ENCODE measurements at places on chromosomes 4 and X.

GRCh38 chrX:113539599-113540356 is 699.1 kb upstream of the AMOT start:
- no peak for DNase-seq

GRCh38 chr4:144709793-144710525 is 64.0 kb downstream of the HHIP start:
- no peak for DNase-seq

- DNase-seq, result no peak
These were observed 2126.4 kb upstream of the TENM3 start for GRCh38 chr4:180116840-180117239.

DNA sequence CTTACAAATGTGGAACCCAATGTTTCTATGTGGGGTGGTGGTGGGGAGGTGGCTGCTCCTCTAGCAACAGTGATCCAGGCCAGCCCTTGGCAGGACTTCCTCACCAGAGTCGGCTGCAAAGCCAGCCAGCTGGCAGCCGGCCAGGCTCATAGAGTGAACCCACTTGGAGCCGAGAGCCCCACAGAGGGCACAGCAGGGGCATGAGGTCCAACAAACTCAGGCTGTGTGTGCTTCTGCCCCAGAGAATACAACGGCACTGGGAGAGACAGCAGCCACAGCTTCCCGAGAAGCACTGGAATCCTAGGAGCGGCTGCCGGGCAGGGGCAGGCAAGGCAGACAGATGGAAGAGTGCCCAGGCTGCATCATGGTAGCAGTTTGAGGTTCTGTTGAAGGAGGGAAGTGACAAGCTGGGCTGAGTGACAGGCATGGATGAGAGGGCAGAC is 23.5 kb upstream of the SOWAHD start:
- no peak for DNase-seq

- DNase-seq, result no peak
These were observed 102.0 kb downstream of the CBR4 start for GRCh38 chr4:168908093-168908492.

DNA sequence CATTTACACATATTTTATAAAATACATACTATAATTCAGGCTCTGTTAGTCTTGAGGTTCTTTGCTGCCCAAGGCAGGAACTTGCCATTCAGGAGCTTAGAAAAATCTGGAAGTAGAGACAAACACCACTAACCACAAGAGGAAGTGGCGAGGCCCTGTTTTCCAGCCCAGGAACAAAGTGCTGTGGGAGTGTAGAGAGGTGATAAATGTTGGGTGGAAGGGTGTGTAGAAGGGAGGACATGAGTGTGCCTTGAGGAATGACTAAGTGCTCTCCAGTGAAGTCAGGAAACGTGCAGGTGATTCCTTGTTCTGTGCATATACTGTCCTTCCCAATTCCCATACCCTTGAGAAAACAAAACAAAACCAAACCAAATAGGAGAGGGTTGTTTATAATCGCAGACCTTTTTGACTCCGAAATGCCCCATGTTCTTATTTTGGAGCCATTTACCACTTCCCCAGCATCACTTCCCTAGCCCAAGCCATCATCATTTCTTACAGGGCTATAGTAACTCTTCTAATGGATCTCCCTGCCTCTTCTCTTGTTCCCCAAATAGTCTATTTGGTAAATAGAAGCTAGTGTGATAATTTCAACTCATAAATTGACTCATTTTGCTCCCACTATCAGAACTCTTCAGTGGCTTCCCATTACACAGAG is 83.2 kb downstream of the GPAT3 start:
- no peak for DNase-seq

DNA sequence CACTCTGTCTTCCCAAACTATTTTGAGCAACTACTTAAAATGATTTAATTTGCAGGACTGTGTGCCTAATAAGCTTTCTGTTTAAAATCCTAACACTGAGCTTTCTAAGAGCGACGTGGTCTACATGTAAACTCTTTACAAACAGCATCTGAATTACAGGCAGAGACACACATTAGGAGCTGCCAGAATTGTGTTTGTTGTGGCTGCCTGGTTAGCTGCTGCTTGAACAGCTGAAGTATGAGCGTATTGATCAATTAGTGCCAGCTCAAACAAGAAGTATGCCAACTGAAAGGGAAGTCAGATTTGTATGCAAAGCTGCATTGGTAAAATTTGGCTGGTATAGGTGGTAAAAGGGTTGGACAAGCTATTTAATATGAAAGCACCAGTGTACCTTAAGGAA is 384.4 kb downstream of the PCDH7 start:
- DNase-seq, result no peak

DNA sequence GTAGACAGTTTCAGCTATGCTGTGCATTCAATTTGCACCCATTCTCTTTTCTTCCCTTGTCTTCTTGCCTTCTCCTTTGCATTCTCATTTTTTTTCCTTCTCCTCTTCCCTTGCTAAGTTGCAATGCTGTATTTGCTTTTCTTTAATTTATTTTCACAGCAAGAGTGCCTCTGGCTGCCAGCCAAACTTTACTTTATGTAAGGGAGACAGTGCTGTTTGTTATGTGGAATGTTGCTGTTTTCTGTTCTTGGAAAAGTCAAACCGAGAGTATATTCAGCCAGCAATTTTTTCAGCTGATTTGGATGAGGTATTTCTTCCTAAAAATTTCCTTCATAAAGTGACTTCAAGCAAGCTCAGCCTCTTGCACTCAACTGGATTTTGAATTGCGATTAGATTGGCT is 1293.4 kb downstream of the ARAP2 start:
- DNase-seq, result no peak

DNA sequence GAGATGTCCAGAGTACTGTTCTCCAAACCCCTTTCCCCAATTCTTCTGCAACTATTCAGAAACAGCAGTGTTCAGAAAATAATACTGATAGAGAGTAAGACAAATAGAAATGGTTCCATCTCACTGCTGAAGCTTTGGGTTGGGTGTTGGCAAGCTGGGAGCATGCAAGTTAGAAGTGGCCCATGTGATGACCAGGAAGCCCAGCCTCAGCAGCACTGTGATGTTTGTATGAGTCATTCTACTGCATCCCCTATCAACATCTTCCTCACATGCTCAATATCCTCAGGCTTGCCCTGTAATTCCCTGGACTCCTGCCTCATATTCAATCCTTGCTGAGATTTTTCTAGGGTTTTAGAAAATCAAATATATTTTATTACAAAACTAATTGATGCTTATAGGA is 96.5 kb downstream of the CHRDL1 start:
- DNase-seq, result no peak

DNA sequence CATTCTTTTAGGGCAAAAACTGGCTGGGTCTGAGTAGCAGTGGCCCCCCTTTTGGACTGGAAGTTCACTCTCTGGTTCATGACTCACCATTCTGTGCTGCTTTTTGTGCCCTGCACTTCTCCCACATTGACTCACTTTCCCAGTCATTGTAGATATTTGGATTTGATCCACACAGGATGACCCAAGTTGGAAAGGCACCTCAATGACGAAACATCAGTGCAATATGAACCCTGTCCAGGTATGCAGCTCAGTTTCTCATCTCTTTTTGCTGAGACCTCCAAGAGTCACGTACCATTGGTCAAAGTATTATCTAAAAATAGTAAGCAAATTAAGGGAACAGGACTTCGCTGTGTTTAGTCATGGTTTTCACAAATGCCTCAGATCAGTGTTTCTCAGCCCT is 92.7 kb downstream of the CBLL2 start:
- no peak for DNase-seq

DNA sequence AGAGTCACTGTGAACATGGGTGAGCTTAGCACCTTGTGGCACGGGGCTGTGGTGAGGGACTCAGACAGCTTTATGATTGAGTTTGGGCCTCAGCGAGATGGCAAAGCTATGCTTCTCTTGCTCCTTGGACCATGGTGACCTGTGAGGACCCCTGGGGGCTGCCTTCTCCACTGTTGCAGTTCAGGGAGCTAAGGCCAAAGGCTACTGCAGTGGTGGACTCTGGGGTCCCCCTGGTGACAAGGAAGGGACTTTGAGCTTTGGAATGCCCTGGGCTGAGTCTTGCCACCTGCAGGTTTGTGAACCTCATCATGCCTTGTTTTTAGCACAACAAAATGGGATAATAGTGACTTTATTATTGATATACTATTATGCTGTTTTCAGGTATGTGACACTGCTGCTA is 36.5 kb downstream of the TBL1X start:
- DNase-seq, result no peak

- no peak for DNase-seq
These were observed 4.8 kb upstream of the JCHAIN start for GRCh38 chr4:70671091-70671490.

- no peak for DNase-seq
These were observed 43.6 kb upstream of the IL1RAPL2 start for GRCh38 chrX:104522386-104522785.

GRCh38 chr4:168871632-168872031 is 138.4 kb downstream of the CBR4 start:
- no peak for DNase-seq

GRCh38 chr4:142150483-142150882 is 514.1 kb downstream of the IL15 start:
- no peak for DNase-seq

- DNase-seq, result no peak
These were observed 102.5 kb upstream of the MID1 start for GRCh38 chrX:10722851-10723250.

GRCh38 chr4:84058201-84058600 is 440.9 kb downstream of the NKX6-1 start:
- no peak for DNase-seq

DNA sequence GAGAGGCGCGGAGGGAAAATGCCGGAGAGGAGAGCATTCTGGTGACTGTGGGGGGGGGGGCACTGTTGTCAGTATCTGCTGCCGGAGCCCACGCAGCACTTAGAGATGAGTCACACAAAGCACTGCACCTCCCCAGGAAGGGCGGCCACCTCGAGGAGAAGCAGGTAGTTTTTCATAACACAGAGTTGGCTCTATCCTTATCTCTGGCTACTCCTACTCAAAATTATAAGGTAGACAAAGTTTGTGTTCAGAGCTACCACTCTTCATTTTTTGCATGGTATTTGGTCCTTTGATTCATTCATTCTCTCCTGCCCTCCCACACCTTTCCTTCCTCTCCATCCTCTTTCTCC is 76.2 kb upstream of the SCOC start:
- no peak for DNase-seq

DNA sequence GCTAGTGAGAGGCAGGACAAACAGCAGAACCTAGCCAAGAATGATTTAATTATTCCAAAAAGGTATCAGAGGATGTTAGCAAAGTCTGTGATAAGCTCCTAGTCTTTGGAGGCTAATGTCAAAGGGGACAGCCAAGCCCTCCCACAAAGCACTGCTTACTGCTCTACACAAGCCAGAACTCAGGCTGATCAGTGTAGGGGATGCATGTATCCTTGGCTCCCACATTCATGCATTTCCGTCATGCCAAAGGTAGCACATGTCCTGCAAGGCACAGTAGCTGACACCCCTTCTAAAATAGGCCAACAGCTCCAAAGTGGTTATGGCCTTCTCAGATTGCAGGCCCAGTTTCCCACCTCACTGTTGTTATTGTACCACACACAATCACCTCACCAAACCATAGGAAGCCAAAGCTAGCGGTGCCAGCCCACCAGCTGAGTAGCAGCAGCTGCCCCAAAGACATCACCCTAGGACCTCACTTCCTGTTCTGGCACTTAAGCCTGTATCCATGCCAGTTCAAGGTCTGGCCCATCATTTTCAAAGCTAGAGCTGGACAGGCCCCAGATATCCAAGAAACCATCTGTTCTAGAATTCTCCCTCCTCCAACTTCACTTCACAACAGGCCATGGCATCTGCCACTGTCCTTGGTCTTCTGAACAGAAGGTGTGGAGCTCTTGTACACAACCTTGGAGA is 40.9 kb downstream of the TSPAN5 start:
- DNase-seq, result no peak
